ENCODE measurements at places on chromosomes 3 and 15.
A peak's percentile ranks its signal among the peaks of the same experiment; 100 is the strongest.

- no peak for DNase-seq
Observed at GRCh38 chr15:70248116-70249025, 150.7 kb upstream of the TLE3 start.

- DNase-seq: peak; percentile 16
Observed at GRCh38 chr3:148757238-148758215, 59.8 kb downstream of the AGTR1 start.

- no peak for DNase-seq
Observed at GRCh38 chr15:65406424-65407000, 16.2 kb downstream of the IGDCC4 start.

DNA sequence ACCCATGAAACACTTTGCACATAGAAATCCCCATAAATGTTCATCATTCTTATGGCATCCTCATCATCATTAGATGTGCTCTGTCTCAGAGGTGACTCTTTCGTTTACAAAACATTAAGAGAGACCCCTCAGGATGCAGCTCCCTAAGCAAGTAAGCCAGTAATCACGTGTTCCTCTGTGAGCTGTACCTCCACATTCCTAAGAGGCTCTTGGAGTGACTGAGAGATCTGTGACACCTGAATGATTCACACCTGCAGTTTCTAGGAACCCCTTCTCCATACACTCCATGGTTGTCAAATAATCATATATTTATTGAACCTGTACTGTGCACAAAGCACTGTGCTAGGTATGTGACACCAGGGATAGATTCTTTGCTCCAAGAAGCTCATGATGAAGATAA lies 602.4 kb downstream of the UNC13C start:
- DNase-seq: no peak

DNA sequence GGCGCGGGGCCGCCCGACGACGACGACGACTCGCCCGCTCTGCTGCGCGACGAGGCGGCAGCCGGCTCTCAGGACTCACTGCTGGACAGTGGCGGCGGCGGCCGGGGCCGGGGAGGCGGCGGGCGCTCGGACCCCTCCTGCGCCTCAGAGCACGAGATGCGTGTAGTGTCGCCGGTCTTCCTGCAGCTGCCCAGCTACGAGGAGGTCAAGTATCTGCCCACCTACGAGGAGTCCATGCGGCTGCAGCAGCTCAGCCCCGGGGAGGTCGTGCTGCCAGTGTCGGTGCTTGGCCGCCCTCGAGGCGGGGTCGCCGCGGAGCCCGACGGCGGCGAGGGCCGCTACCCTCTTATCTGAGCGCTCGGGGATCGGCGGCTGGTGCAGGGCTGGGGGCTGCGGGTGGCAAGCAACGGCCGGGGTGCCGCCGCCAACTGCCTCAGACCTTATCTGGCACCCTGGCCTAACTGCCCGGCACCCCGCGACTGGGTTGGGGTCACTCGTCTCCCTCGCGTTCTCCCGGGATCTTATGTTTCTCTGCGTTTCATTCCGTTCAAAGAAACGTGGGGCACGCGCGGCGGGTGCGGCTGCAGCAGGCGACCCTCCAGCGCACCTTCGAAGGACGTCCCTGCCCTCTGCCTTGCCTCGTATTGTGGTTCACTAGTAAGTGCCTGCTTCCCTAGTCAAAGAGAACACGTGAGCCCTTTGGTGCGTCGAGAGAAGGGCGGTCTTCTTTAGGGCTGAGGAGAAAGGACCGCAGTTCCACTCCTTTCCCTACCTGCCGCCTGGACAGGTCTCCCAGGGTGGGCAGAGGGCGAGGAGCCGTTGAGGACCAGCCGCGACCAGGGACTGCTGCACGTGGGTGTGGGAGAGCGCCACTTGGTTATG lies 1.0 kb downstream of the C3orf80 start:
- no peak for DNase-seq

DNA sequence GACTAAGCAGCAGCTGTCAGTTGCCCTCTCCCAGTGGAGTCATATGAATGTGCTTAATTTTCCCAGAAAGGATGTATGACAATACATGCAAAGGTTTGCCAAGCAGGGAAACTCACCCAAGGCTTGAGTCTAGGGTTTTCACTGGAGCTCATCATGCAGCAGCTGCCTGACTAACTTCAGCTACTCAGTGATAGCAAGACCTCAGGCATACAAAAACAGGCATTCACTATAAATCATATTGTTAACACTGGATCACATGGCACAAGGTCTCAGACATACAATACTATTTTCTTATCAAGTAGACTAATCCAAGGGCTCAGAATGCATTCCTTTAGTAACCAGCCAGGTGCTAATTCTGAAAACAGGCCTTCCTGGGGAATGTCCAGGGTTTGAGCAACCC lies 85.0 kb upstream of the STAC start:
- no peak for DNase-seq

- no peak for DNase-seq
Observed at GRCh38 chr15:75952525-75952924, 48.8 kb downstream of the FBXO22 start.

GRCh38 chr3:94937980-94938379 lies 875.1 kb downstream of the NSUN3 start:
- no peak for DNase-seq

DNA sequence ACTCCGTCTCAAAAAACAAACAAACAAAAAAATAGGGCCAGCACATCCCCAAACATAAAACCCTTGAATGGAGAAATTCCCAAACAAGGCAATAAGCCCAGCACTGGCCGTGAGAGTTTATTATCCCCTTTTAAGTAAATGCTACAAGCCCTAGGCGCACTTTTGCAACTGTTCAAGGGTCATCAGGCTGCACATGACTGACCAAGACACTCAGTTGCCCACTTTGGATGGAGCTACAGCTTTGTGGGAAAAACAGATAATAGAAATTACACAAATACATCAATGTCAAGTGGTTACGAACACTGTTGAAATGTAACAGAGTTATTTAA lies 33.7 kb upstream of the ZNF445 start:
- no peak for DNase-seq

GRCh38 chr3:129665024-129665768 lies 58.7 kb upstream of the PLXND1 start:
- no peak for DNase-seq

GRCh38 chr15:101684384-101684783 lies 32.2 kb upstream of the TM2D3 start:
- DNase-seq: no peak

GRCh38 chr3:157029365-157029790 lies 130.6 kb downstream of the CCNL1 start:
- DNase-seq: no peak

DNA sequence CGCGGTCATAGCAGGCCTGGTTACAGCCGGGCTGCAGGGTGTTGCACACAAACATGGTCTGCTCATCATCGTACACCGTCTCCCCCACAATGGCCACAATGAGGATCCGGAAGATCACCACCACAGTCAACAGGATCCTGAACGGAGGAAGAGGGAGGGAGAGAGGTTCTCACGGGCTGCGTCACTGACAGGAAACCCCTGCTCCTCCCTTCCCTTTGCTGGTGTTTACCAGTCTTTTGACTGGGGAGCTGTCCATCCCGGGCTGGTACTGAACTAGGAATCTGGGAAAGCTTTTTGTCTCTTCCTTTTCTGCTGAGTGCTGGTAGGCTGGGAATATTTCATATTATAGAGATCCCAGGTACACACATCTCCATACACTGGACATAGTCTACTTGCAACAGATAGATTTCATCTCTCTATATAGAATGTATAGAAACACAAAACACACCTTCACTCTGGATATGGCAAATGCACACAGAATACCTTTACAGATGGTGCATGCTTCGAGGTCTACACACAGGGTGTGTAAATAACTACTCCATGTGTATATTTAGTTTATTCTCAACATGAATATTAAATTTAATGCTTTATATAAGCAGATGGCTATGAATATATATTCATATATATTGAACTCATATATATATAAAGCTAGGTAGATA lies 1.4 kb downstream of the GJD2 start:
- DNase-seq: no peak

- no peak for DNase-seq
Observed at GRCh38 chr3:60696428-60697125, 554.7 kb downstream of the FHIT start.

DNA sequence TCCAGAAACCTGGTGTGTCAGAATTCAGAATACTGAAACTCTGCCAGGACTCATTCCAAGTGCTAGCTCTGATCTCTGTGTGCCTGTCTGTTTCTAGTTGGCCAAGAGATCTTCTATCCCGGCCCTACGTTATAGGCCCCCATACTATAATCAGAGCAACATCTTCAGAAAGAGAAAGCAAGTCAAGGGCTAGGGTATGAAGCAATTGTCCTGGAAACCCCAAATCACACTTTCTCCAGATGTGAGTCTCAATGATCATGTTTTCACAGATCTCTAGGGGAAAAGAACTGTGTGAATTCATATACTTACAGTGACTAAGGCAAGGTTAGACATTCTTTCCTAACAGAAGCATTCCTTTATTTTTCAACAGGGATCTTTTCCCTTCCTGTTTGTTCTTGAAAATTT lies 309.7 kb downstream of the SLC9A9 start:
- DNase-seq: peak; percentile 48
